ENCODE measurements at places on chromosomes 16 and 17.

- DNase-seq = no peak
Observed at GRCh38 chr17:39772415-39772814, 34.7 kb downstream of the GRB7 start.

- no peak for DNase-seq
Observed at GRCh38 chr16:51615141-51615540, 464.1 kb upstream of the SALL1 start.

DNA sequence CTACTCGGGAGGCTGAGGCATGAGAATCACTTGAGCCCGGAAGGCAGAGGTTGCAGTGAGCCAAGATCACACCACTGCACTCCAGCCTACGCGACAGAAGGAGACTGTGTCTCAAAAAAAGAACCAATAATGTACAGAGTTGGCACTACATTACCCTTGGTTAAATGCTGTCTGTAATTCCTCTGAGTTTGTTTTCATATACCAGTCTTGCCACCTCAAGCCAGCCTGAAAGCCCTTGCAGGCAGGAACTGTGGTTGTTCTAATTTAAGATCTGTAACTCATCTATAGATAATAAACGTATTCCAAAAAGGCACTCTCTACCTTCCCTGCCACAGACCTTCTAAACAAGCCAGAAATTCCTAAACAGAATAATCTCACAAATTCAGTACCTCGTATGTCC, 4.3 kb upstream of the KANSL1 start:
- DNase-seq = no peak

DNA sequence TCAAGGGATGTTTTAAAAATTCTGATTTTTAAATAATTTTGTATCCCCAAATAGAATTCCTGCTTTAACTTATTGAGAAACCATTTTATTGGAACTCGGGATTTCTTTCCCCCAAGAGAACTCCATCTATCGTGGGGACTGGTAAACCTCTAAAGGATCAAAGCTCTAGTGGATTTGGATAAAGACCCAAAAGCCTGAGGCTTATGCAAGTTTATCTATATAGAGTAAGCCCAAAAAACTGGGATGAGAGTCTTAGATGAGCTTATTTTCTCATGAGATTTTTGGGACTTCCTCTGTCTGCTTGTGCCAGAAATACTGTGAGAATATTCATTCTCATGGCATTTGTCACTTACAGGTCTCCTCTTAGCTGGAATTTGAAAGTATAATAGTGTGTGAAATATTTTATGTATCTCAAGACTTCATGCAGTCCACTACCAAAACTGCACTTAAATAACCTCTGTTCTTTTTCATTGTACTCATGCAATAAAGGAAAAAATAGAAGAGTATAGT, 333.1 kb downstream of the BCAS3 start:
- DNase-seq = no peak

- peak; percentile 73 for DNase-seq
Observed at GRCh38 chr16:28264656-28265055, 27.7 kb upstream of the SBK1 start.

GRCh38 chr16:12024429-12024828, 47.9 kb downstream of the SNX29 start:
- no peak for DNase-seq

DNA sequence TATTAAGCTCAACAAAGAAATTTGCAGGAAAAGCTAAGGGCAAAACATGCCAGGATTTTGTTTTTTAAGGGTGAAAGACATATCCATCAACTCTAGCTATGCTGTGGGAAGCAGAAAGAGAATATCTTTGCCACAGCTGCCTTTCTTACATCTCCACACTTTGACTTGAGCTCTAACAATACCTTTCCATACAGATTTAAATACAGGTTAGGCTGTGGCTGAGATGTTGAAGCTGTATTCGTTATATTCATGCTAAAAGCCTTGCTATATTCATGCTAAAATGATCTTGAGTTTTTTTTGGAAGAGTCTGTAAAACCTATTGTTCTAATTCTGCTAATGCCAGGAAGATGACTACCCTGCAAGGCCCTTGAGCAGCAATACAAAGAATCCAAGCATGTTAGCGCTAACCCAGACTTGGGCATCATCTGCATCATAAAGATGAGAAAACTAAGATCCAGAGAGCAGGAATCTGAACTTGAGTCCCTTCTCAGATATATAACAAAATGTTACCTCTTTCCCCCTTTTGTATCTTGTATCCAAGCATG, 204.8 kb upstream of the C17orf78 start:
- no peak for DNase-seq

DNA sequence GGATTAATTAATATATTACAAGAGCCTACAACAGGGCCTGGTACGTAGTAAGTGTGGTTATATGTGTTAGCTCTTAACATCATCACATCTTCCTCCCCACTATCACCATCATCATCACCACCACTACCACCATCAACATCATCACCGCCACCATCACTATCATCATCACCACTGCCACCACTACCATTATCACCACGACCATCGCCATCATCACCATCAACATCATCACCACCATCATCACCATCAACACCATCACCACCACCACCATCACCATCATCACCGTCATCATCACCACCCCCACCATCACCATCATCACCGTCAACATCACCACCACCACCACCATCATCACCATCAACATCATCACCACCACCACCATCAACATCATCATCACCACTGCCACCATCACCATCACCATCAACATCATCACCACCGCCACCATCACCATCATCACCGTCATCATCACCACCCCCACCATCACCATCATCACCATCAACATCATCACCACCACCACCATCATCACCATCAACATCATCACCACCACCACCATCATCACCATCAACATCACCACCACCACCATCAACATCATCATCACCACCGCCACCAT, 7.8 kb upstream of the IL4R start:
- DNase-seq = no peak

DNA sequence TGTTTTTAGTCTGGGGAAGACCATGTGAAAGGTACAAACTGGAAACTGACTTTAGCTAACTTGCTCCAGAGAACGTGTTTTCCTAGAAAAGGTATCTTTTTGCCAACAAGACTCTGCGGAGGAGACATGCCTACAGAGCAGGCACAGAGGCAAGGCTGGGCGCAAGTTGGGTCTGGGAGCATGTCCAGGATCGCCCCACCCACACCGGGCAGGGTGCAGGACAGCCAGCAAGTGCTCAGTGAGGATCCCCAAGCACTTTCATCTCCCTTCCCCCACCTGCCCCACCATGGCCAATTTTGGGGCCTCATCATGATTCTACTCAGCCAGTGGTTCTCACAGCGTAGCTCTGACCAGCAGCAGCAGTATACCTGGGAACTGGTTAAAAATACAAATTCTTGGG, 18.2 kb upstream of the ROGDI start:
- DNase-seq = no peak

- no peak for DNase-seq
Observed at GRCh38 chr16:85552980-85553435, 60.1 kb upstream of the GSE1 start.

- no peak for DNase-seq
Observed at GRCh38 chr16:84545114-84545737, 40.8 kb upstream of the MEAK7 start.

GRCh38 chr17:2863204-2863603, 67.0 kb downstream of the RAP1GAP2 start:
- no peak for DNase-seq

DNA sequence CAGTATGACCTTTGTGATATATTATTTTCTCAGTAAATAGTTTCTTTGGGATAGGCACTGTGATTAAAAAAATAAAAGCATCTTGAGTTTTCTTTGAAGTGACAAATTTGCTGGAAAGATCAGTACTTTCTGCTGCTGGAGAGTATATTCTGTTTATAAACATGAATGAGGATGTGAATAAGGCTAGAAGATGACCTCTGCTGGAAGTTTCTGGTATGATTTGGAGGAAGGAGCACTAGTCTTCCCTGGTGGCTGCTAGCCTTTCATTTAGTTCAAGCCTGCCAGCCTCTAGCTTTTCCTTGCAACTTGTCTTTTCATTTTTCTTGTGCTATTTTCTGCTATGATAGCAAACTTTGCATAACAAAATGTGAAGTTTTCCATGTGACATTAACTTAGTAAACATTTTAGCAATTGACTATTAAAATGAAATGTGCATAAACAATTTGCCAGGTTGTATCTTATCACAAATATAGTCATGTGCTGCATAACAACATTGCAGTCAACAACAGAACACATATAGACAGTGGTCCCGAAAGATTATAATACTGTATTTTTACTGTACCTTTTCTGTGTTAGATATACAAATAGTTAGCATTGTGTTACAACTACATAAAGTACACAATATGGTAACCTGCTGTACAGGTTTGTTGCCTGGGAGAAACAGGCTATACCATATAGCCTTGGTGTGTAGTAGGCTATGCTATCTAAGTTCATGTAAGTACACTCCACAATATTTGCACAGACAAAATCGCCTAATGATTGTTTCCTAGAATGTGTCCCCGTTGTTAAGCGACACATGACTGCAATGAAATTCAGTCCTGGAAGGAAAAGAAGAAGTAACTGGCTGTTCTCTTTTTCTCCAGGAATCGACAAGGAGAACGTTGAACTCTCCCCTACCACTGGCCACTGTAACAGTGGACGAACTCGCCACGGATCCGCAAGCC, 18.1 kb upstream of the RAB11FIP4 start:
- DNase-seq = peak; percentile 45

- peak; percentile 73 for DNase-seq
Observed at GRCh38 chr17:49031965-49032928, 35.1 kb downstream of the IGF2BP1 start.

DNA sequence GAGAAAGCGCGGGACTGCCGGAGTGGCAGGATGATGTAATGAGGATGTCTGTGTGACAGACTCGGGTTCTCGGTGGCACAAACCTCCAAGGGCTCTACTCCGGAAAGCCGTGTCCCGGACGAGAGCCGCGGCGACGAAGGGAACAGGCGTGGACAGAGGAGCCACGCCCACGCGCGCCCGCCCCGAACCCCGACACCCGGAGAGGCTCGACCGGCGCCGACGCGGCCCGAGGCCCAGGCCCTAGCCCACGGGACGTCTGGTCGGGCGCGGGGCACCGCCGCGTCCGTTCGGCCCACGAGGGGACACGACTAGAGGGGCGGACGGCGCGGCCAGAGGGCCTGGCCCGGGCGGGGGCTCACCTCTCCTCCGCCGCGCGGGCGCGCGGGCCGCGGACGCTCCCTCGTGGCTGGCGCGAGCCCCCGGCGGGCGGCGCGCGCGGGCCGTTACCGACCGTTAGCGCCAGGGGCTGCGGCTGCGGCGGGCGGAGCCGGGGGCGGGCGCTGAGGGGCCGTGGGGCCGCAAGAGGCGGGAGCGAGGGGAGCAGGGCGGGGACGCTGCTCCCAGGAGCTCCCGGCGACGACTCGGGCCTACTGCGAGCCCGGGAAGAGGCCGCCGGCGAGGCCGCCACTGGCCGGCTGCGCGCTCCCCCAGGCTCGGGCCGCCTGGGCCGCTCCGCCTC, 2.1 kb upstream of the IRX5 start:
- DNase-seq = no peak

GRCh38 chr17:49204516-49204915, 5.9 kb downstream of the GNGT2 start:
- DNase-seq = no peak

DNA sequence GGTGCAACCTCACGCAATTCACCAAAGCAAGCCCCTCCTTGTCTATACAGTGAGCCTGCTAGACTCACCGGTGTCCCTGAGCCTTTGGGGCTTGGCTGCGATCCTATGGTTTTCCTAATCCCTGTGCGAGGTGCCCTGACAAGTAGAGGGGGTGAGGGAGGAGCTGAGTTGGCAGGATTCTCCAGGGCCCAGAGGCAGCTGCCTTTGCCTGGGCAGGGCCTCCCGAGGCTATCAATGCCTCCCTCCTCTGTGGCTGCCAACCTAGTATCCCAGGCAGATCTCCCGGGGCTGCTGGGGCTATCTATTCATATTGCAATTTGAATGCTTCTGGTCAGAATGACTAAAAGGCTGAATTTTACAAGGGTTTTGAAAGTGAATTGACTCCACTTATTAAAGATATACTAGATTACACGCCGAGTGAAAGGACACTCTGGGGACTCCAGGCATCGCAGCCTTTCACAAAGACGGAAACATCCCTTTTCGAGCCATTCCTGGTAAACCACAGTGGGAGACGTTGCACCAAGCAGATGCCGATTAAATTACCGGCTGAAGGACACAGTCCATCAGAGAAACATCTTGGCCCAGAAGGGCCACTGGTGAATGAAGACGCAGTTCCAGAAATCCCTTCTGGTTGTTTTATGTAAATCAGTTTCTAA, 11.3 kb upstream of the PITPNM3 start:
- DNase-seq = no peak

DNA sequence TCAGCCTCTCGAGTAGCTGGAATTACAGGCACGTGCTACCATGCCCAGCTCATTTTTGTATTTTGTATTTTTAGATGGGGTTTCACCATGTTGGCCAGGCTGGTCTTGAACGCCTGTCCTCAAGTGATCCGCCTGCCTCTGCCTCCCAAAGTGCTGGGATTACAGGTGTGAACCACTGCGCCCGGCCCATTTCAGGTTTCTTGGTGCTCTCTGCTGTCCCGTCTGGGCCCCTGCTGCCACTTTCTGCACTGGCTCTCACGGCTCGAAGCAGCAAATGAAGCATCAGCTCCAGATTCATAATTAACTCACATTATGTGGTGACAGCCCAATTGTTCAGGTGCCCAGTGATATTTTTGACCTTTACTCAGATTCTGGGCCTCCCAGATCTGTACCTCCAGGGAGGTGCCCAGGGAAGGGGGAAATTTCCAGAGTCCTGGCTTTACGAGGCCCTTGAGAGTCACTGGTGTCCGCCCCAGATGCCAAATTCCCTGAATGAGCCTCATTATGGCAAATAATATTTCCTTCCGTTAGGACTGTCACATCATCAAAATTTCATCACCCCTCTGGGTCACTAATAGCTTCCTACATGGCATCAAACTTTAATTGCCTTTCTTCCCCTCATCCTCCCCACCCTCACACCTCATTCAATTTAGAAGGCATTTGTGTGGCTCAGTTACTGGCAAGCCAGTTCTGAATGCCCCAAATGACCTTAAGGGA, 9.0 kb downstream of the SDK2 start:
- DNase-seq = no peak

DNA sequence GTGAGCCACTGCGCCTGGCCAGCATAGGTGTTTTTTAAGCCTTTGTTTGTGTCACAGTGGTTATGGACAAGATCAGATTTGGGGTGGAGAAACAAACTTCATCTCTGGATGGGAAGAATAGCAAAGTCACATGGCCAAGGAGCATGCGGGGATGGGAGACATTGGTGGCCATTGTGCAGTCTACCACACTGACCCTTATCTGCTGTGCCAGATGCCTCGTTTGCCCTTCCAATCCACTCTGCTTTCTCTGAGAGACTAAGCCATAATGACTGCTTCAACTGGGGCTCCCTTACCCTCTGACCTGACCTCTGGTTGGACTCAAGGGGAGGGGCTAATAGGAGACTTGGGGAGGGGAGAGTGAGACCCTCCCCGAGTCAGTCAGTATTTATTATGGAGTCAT, 166.8 kb downstream of the PRKCB start:
- DNase-seq = no peak

DNA sequence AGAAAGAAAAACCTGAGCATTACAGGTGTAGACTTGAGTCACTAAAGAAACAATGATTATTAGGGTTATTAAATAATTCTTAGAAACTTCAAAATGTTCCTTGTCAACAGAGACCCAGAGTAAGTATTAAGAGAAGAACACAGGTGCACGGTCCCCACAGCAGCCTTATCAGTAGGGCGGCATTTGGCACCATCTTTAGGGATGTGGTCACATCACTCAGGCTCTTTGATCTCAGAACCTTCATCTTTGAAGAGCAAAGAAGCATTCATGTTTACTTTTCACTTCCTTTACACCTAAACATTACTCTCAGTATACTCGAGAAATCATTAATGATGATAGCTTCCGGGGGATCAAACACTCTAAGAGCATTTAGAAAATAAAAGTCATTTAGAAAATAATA, 928.7 kb downstream of the KCNJ2 start:
- DNase-seq = no peak

GRCh38 chr16:66521252-66521713, 28.6 kb downstream of the TK2 start:
- no peak for DNase-seq
